ENCODE measurements at places on chromosomes 7 and 10.

DNA sequence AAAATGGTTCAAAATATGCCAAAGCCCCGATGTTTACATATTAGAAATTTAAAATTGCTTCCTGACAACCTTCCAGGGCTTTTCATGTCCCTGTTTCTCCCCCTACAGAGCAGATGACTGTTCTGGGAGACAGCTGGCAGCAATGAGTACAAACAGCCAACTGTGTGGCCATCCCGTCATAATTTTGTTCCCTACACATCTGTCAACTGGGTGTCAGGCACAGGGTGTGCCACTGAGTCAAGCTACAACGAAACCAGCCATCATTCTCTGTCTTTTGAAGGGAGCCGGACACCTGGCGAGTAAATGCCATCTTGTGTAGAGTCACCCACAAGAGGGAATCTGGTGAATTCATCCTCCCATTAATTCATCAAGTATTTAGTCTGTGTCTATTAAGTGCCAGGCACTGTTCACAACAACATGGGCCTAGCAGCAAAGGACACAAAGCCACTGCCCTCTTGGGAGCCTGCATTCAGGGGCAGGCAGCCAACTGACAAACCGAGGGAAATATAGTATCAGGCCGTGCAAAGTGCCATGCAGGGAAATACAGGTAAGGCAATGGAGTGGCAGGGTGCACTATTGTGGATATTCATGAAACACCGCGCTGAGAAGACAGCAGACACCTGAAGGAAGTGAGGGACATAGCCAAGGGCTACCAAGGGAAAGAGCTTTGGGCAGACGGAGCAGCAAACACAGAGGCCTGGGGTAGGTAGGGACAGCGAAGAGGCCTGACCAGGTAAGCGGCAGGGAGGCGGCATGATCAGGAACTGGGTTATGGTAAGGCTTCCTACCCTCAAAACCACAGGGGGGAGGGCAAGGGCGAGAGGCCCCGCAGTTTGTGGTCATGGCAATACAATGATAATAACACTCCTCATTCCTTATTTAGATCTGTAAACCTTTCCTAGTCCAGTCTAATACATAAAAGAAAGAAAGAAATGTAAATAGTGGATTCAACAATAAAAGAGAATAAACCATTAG, 213.6 kb downstream of the FAM107B start:
- DNase-seq: no peak

GRCh38 chr7:36710186-36710791, 14.0 kb downstream of the AOAH start:
- DNase-seq: no peak

- DNase-seq: no peak
Observed at GRCh38 chr7:137682596-137682995, 164.2 kb downstream of the DGKI start.

GRCh38 chr7:81770728-81771223, 929 bp upstream of the HGF start:
- DNase-seq: no peak

DNA sequence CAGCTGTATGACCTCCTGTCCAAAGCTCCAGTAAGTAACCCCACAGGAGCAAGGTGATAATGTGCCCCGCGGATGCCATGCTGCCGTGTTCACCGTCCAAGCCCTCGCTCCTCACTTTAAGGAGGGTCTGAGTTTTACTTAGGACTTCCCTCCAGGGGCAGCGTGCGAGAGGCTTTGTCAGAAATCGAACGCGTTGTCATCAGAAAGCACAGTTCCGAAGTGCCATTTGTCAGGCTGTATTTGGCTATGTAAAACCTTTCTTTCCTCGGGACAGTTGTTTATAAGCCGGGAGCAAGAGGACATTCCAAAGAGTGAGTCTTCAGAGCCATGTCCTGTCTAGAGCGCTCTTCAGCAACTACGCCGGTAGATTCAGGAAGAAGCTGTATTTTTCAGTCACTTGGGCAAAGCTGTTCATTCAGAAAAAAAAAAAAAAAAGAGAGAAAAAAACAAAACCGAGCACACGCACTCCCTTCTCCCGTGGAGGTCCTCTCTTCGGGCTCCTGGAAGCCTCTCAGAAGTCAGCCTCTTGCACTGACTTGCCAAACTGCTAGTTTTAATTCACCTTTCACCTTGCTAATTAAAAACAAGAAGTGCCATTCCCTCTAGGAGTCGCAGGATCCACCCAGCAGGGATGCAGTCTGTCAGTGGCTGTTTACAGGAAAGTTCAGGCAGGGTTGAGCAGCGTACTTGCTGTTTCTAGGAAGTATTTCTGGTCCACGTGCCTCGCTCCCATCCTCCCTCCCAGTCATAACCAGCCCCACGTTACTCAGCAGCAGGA, at the start of gene SEMA3E:
TSS of gene SEMA3E (minus strand) at position 676 of the 778 bp plus-strand sequence.
- DNase-seq: peak; percentile 68

DNA sequence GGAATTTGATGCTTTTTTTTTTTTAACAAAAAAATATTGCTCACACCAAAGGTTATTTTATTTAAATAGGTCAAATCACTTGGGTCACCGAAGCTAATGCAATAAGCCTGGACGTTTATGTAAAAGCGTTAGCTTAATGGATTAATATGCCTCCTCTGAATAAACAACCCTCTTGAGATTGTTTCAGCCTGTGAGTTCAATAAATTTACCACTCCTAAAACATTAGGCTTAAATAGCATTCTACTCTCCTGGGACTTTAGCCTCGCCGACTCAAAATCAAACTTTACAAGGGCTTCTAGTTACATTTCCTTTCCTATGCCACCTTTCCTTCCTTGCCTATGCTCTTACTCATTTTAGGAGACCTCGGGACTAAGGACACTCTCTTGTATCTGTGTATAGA, 79.3 kb downstream of the DNAJB9 start:
- DNase-seq: no peak

DNA sequence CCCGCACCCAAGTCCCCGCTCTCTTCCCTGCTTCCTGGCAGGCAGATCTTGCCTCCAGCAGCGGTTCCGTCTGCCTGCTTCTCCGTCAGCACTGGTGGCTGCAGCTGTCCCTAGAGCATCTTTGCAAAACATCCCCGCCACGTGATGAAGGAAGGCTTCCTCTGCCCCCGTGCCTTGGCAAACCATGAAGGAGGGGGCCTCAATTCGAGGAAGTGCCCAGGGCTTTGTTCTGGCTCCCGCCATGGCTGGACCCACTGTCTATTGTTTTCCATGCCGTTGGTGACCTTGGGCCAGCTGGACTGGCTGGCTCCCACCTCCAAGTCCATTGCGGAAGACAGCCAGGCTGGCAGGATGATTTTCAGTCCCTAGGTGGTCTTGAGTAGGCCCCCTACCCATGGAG, 13.2 kb upstream of the AQP1 start:
- DNase-seq: no peak

DNA sequence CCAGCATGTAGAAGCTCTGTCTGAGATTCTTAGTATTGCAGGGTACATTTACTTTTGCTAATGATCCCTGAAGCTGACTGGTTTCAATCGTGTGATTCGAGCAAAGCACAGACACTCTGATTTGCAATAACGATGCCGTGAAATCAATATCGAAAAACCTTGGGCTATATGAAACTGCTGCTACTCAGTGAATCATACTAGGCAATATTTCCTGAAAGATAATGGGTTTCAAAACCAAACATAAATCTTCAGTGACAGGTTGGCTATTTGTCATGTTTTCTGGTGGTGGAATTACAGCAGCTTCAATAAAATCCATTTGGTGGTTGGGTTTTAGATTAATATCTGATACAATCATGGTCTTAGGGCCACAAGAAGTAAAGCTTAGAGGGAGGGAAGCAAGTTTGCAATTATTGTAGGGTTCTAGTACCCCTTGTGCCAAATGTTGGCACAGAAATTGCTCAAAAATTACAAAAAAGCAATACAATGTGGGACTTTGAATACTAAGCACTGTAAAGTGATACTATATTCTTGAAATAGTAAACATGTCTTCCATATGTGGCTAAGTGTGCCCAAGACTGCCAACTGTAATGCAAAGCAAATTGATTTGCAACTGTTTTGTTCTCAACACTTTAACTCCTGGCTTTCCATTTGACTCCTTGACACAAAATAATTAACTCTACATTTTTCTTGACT, 112.4 kb upstream of the JAZF1 start:
- peak; percentile 24 for DNase-seq

DNA sequence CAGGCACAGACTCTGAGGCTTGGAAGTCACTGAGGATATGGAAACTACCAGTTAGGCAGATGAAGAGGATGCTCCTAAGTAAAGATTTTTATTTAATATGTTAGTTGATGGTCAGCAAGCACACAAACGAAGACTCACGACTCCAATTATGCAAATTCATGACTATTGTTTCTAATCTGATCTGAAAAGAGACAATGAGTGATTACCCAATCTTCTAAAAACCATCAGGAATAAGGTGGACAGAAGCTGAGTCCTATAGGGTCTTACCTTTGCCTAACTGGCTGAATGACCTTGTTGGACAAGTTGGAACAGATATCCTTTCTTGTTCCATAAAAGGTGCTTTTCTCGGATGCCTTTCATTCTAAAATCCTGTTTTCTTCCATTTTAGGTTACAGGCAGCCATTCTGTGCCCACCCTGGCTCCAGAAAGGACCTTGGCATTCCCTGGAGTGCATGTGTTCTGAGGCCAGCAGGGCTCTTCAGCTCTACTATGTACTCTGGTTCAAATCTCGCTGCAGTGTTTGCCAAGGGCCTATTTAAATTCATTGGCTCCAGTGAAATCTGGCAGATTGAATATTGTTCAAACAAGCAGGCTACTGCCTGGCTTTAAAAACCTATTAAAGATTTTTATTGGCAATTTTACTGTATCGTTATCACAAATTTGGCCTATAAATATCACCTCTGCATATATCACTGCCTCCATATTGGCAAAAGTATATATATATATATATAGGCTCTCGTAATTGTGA, 77.5 kb downstream of the SLC25A13 start:
- DNase-seq: no peak

- peak; percentile 35 for DNase-seq
Observed at GRCh38 chr7:121451367-121452094, 55.4 kb upstream of the FAM3C start.

DNA sequence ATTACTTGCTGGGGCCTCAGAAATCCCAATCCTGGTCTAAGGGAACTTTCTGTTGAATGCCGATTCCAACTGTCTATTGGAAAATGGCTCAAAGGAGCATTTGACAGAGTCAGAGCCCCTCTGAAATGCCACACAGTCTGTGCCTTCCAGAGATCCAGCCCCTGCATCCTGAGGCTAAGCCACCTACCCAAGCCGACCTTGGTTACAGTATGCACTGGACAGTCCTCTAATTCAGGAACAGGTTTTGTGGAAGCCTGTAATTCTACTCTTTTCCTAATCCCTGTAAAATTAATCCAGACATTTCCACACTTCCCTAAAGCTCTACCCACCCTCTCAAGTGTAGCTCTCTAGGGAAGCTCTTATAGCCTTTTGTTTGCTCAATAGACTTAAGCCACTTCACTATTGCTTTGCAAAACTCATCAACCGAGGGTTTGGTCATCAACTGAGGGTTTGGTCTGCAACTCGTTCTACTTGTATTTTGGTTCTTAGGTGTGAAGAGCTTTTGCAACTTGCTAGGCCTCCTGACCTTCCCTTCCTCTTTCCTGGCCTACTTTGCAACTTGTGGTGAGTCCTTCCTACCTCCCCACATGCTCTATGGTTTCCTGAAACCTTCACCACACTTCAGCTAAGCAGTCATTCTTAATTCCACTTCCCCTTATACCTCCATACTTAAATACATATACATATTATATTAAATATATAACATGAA, 364.8 kb downstream of the SFMBT2 start:
- DNase-seq: peak; percentile 61

- no peak for DNase-seq
Observed at GRCh38 chr10:103692436-103692951, 162.9 kb downstream of the SH3PXD2A start.

DNA sequence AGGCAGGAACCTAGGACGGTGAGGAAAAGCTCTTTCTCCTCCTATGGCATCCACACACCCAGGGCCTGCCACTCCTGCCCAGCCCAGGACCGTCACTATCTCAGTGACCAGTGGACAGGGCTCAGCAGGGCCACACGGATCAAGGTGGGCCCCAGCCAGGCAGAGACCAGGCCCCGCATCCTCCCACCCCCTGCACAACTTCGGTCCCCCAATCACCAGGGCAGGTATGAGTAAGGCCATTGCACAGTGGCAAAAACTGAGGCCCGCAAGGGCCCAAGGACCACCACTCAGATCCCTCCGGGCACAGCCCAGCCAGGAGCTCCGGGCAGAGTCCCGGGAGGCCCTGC, 30.3 kb downstream of the OAT start:
- DNase-seq: no peak

GRCh38 chr7:158018098-158018762, 569.4 kb downstream of the PTPRN2 start:
- DNase-seq: no peak

DNA sequence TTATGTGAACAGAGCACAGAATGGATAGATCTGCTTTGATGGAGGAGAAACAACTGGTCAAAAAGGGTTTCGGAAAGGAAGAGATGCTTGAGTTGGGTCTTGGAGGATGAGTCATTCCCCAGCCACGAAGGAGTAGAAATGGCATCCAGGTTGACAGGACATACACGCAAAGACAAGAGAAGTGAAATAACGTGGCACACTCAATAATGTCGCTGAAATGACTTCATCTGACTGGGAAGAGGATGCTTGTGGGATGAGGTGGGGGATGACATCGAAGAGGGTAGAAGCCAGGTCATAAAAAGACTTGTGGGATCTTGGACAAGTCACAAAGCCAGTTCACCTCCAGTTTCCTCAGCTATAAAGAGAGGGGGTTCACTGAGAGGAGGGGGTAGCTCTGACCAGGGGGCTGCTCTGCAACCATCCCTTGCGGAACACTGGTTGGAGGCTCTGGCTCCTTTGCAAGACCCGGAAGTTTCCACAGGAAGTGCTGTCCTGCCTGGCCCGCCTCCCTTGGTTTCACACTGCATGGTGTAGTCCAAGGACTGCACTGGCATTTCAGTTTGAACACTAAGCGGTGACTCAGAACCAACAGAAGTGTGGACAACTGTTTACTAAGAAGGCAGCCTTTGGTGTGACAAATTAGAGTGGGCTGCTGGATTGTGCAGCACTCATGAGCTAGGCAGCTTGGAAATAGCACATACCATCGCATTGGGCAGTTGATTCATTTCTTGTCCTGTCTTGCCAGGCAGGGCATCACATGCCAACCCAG, 189.9 kb upstream of the ADO start:
- DNase-seq: no peak

GRCh38 chr10:95767884-95768556, 12.1 kb downstream of the ENTPD1 start:
- DNase-seq: peak; percentile 67

DNA sequence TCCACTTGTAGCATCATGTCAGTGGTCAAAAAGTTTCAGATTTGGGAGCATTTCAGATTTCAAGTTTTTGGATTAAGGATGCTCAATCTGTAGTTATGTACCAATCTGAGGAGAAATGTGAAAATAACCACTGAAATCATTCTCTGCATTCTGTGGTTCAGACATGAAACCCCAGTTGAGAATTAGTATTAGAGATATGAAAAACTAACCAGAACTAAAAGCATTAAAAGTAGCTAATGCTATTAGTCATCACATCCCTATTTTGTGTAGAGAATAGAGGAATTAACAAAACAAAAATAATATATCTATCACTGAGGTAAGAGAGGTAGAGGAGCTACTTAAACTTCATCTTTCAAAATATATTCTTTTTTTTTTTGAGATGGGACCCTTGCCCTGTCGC, 28.0 kb downstream of the MICU1 start:
- no peak for DNase-seq

Data from OCI-M1 (cell line).